Gastrocnemius medialis (tissue), 4 donors: ENCODE measurements at places on chromosomes 12 and 14. TPM values are rescaled to one million over a fixed set of nuclear protein-coding genes. Genes with fewer than 3 reads are reported as not detected.

The SLC15A5 gene
- total RNA-seq: not detected

The OTX2 gene
- total RNA-seq: not detected

The TARBP2 gene
- 17.4 TPM for total RNA-seq

The TMPRSS12 gene
- not detected for total RNA-seq

The COCH gene
- total RNA-seq: 0.66 TPM

The RDH16 gene
- total RNA-seq: 1.1 TPM

The RNASE4 gene
- total RNA-seq: 18.2 TPM

The SLC35E3 gene
- 1.9 TPM for total RNA-seq

The LAG3 gene
- not detected for total RNA-seq

The PCED1B gene
- 0.47 TPM for total RNA-seq

The BCL2L2 gene
- total RNA-seq: 13.4 TPM

The ZFYVE21 gene
- total RNA-seq: 16.2 TPM

The CACNA2D4 gene
- 0.25 TPM for total RNA-seq

The ARL6IP4 gene
- 142 TPM for total RNA-seq

The C12orf54 gene
- total RNA-seq: not detected

The KRT6C gene
- total RNA-seq: not detected
